Breast epithelium (tissue), 4 donors: ENCODE measurements at places on chromosomes 7 and 10. TPM values are rescaled to one million over a fixed set of nuclear protein-coding genes. Genes with fewer than 3 reads are reported as not detected.

DNA sequence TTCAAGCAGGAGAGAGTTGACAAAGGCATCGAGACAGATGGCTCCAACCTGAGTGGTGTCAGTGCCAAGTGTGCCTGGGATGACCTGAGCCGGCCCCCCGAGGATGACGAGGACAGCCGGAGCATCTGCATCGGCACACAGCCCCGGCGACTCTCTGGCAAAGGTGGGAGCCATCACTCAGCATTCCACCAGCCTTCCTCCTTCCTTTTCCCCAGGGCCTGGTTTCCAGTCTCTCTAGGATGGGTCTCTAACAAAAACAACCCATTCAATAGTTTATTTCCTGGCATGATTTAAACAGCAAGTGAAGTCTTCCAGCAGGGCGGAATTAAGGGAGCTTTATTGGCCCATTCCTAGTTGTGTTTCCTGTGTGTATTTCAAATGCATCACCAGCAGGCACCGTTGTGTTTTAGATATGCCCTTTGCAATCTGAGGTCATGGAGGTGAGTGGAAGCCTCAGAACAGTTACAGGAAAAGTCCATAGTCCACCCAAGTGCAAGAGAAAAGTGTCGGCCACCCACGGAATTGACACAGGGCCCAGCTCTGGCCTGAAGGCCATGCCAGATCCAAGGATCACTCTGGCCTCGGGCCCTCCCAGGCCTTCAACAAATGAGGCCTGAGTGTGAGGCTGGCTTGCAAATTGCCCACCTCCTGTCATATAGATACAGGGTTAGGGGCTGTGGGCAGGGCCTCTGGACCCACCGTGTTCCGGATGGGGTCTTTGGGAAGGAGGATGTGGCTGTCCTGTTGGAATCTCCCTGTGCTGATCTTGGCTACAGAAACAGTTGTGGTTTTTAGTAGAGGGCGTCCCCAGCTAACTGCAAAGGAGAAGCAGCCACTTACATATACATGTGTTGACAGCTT is 46.9 kb upstream of the TRIM8 start:
- no peaks in the 10 kb centered on the region for H3K36me3 ChIP-seq
- H3K4me3 ChIP-seq, result no peak overlapping the region
- peak overlapping the region; percentile 73 for H3K27ac ChIP-seq
- H3K27me3 ChIP-seq, result no peaks in the 10 kb centered on the region

DNA sequence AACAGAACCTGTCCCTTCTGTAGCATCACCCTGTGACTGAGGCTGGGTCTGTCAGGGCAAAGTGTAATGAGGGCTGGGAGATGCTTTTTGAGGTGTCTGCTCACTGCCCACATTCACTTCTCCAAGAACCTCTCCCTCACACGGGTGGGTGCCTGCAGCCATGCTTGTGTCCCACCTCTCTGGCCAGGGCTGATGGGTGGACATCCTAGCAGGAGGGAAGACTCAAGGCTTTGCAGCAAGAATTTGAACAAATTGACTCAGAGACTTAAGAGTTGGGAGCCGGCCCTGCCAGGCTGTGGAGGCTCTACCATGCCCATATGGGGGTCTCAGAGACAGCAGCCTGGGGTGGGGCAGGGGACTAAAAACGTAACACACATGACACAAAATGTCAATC is 33.4 kb downstream of the GOLGA7B start:
- no peak overlapping the region for H3K27ac ChIP-seq
- H3K36me3 ChIP-seq, result no peaks in the 10 kb centered on the region
- no peak for DNase-seq
- no peaks in the 10 kb centered on the region for H3K27me3 ChIP-seq
- no peaks in the 10 kb centered on the region for H3K4me1 ChIP-seq
- no peak overlapping the region for H3K4me3 ChIP-seq

DNA sequence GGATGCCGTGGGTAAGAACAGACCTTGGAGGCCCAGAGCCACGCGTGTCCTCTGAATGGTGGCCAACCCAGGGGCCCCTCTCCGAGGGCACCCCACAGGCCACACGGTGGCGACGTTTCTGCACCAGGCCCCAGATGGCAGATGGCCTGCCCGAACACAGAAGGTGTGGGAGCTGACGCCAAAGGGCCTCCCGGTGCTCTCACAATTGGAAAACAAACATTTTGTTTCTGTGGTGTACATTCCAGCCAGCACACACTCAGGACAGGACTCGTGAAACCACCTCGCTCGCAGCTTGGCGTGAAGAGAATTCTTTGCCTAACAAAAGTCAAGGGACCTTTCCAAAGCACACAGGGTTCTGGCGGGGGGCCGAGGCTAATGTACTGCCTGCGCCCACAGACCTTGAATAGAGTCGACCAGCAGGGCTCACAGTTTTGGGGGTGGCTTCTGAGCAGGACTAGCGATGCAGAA is 112.1 kb downstream of the FAM53B start:
- H3K4me3 ChIP-seq, result peak overlapping the region; percentile 8
- H3K4me1 ChIP-seq, result peaks cover 28% of the 10 kb centered on the region
- peak overlapping the region; percentile 81 for H3K27ac ChIP-seq
- H3K36me3 ChIP-seq, result no peaks in the 10 kb centered on the region

GRCh38 chr7:133815611-133816210 is 311.4 kb upstream of the LRGUK start:
- H3K27me3 ChIP-seq, result no peaks in the 10 kb centered on the region
- H3K4me1 ChIP-seq, result no peaks in the 10 kb centered on the region
- H3K27ac ChIP-seq, result no peak overlapping the region
- no peak for DNase-seq

DNA sequence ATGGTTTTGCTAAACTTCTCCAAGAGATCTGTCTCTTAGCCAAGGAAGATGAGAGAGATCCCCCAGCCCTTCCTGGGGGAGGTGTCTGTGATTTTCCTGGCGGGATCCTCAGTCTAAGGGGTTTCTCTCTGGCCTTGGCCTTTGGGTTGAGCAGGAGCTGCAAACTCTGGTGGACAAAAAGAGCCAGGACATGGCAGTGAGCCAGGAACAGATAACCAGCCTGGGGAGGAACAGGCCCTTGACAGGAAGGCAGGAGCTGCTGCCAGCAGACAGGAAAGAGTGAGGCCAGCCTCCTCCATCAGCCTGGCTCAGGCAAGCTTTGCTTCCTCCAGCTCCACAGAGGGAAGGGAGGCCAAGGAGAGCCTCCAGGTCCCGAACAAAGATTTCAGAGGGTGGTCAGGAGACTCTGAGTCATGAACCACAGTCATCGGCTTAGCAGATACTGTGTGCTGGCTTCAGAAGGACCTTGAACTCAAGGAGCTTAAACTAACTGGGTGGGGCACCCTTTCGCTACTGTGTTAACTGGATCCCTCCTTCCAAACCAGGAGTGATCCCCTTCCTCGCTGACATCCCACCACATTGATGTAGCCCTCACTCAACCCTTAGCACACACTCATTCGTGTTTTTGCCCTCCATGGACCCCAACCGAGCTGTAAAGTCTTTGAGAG is 34.7 kb downstream of the DDIT4 start:
- H3K27ac ChIP-seq, result peak overlapping the region; percentile 29
- H3K27me3 ChIP-seq, result no peaks in the 10 kb centered on the region
- H3K4me1 ChIP-seq, result no peaks in the 10 kb centered on the region
- H3K36me3 ChIP-seq, result no peaks in the 10 kb centered on the region

GRCh38 chr7:84144935-84145334 is 49.7 kb downstream of the SEMA3A start:
- H3K27ac ChIP-seq, result no peak overlapping the region
- H3K36me3 ChIP-seq, result no peaks in the 10 kb centered on the region
- no peaks in the 10 kb centered on the region for H3K27me3 ChIP-seq
- H3K4me1 ChIP-seq, result no peaks in the 10 kb centered on the region
- DNase-seq, result no peak
- H3K4me3 ChIP-seq, result no peak overlapping the region

- no peak for DNase-seq
- no peaks in the 10 kb centered on the region for H3K4me1 ChIP-seq
- no peaks in the 10 kb centered on the region for H3K27me3 ChIP-seq
- no peak overlapping the region for H3K27ac ChIP-seq
- no peaks in the 10 kb centered on the region for H3K36me3 ChIP-seq
Measured at GRCh38 chr10:100901051-100901450, 11.7 kb upstream of the SLF2 start.

CRPPA gene
- total RNA-seq, result 2.9 TPM

SORBS1 gene
- total RNA-seq, result 200 TPM
